ENCODE measurements at places on chromosomes 3 and 15.
A peak's percentile ranks its signal among the peaks of the same experiment; 100 is the strongest.

- DNase-seq = no peak
These were observed 38.1 kb downstream of the FOXL2 start for GRCh38 chr3:138908846-138909245.

DNA sequence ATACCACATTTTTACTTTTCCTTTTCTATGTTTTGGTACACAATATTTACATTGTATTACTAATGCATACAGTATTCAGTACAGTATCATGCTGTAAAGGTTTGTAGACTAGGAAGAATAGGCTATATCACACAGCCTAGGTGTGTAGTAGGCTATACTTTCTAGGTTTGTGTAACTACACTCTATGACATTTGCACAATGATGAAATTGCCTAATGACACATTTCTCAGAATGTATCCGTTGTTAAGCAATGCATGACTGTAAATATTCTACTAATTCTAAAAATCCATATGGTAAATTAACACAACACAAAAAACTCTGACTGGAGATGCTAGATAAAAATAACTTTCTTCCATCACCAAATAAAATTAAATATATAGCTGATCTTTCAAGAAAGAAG, 16.2 kb downstream of the NEDD4 start:
- DNase-seq = no peak

DNA sequence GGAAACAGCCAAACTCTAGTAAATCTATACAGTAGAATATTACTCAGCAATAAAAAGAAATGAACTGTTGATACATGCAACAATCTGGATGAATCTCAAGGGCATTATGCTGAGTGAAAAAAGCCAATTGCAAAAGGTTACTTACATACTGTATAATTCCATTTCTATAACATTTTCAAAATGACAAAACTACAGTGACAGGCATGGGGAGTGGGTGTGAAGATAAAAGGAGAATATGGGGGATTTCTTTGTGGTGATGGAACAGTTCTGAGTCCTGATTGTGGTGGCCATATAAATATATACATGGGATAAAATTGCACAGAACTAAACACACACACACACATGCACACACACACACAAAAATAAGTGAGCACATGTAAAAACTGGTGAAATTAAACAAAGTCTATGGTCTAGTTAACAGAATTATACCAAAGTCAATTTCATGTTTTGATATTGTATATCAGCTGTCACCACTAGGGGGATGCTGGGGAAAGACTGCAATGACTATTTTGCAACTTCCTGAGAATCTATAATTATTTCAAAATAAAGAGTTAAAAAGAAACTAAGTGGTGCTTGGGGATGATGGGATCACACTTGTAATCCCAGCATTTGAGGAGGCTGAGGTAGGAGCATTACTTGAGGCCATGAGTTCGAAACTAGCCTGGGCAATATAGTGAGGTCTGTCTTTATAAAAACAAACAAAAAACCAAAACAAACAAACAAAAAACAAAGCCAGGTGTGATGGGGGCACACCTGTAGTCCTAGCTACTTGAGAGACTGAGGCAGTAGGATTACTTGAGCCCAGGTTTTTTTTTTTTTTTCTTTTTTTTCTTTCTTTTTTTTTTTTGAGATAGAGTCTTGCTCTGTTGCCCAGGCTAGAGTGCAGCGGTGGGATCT, 66.0 kb downstream of the SPTSSB start:
- no peak for DNase-seq

- DNase-seq = no peak
These were observed 360.3 kb upstream of the NECTIN3 start for GRCh38 chr3:110711130-110711832.

DNA sequence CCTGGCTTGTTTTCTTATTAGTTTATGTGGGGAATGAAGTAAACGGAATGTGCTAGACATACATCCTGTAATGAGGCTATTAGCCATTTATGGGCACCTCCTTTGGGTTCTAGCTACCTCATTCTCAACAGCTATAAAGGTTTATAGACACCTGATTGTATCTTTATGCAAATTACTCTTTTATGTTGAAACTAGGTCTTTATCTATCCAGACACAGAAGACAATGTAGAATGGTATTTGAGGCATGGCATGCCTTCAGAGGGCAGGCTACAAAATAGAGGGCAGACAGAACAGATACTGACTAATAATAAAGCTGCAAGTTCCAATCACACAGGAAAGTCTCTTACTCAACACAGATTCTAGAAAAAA, 27.1 kb downstream of the TBC1D2B start:
- DNase-seq = no peak

DNA sequence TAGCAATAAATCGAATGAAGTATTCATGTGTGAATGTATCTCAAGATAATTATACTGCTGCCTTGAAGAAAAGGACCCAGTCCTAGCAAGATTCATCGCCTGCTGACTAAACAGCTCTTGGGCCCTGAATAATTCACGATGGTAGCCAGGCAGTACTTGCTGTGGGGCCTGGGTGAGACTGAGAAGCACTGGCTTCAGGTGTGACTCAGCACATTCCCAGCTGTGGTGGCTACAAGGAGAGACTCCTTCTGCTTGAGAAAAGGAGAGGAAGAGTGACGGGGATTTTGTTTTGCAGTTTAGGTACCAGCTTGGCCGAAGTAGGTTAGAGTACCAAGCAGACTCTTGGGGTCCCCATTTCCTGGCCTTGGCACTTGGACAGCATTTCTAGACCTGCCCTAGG, 47.6 kb upstream of the CD200R1L start:
- no peak for DNase-seq

DNA sequence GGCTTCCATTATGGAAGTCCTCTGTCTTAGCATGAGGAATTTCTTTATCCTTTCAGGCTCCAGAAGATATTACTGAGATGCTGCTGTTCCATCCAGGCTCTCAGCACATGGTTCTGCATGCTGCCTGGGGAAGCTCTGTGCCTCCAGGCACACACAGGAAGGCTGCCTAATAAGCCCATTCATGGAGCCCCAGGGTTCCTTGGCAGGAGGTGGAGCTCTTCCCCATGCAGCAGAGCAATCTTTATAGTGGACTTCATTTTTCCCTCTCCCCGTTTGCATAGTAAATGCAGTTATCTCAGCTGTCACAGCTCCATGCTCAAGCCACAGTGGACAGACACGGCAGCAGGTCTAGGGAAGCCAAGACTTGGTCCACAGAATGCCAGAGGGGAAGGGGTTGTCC, 57.6 kb downstream of the BOC start:
- no peak for DNase-seq

DNA sequence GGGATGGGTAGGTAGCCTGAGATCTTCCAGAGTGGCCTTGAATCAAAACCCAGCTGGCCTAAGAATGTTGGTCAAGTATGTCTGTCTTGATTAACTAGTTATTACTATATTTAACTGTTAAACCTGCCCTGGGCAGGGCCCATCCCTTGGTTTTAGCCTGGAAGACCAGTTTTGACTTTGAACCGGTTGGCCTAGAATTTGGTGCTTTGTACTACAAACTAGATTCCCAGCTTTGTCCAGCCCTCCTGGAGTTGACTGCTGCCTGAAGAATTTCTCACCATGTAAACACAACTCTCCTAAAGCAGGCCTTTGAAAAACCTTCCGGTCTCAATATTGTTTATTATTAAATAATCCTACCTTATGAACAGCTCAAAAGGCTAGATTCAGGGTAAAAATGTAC, 16.0 kb downstream of the C15orf62 start:
- DNase-seq = no peak

DNA sequence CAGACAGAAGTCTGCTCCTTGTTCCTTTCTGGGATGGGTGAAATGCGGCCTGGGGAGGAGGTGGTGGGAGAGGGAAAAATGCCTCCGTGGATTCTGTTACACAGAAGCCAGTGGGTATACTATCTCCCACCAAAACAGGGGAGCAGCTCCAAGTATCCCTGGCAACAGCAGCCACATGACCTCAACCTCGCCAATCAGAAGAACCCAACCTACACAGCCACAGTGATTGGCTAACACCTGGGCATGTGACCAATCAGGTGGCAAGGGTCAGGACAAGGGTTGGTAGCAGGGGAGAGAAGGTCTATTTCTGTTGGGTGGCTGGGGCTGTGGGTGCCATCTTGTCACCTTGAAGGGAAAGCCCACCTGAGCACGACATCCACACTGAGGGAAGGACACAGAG, 9.1 kb upstream of the ACAD9 start:
- no peak for DNase-seq

DNA sequence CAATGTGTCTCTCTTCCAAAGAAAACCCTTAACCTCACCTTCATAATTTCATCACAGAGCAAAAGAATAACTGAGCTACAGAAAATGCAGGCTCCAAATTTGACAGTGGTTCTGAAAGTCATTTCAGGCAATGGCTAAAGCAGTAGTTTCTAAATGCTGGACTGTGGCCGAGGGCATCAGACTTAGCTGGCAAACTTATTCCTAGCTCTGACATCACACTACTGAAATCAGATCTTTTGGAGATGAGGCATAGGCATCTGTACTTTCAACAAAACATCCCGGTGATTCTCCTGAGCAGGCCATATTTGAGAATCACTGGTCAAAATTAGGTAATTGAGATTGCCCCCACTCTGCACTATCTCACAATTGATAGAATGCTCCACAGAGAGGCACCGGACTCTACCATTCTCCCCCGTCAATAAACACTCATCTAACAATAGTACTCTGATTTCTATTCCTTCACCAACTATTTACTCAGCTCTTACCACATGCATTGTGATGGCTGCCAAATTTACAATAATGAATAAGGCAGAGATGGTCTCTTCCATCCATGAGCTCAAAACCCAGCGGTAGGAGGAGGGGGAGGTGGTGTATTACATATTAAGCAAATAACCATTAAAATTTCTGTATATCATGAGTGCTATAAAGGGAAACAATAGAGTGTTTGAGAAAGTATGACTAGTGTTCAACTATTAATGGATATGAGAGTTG, 57.3 kb upstream of the SPRED1 start:
- DNase-seq = no peak

DNA sequence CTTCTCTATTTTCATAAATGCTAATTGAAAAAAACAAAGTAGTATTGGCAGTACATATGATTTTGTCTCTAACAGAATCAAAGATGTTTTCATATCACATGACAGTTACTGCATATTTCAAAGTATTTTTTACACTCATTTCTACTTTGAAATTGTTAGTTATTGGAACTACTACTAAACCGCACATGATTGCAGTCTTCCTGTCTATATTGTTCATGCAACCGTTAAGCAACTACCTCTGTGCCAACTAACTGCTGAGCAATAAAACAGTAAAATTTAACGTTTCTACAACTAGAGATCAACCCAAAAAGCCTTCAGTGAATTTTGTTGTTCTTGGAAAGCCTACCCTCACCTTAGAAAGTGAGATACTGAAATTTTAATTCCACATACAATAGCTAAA, 64.2 kb downstream of the DMXL2 start:
- no peak for DNase-seq

DNA sequence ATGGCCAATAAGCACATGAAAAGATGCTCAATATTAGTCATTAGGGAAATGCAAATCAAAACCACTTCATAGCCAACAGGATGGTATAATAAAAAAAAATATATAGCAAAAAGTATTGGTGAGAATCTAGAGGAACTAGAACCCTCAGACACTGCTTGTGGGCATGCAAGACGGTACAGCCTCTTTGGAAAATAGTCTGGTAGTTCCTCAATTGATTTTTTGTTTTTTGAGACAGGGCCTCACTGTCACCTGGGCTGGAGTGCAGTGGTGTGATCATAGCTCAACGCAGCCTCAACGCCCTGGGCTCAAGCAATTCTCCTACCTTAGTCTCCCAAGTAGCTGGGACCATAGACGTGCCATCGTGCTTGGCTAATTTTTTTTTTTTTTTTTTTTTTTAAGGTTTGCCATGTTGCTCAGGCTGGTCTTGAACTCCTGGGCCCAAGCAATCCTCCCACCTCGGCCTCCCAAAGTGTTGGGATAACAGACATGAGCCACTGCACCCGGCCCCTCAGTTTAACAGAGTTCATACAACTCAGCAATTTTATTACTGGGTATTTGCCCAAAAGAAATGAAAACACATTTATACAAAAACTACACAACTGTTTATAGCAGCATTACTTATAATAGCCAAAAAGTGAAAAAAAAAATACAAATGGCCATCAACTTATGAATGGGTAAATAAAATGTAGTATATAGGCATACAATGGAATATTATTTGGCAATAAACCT, 5.1 kb downstream of the PRC1 start:
- no peak for DNase-seq

DNA sequence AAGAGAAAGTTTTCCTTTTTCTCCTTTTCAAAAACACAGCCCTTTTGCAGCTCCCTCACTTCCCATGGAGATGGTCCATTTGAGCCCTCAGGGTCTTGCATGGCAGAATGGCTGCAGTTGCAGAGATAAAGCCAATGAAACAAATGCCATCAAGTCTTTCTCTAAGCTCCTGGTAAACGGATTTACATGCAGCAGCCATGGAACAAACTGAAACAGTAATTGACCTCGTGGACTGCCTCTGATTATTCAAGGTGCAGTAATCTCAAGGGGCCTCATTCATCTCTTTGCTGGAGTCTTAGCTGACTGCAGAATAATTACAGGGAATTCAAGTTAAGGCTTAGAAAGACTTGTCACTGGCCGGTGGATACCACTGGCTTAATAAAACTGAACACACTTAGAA, 125.1 kb downstream of the SQOR start:
- DNase-seq = no peak

- DNase-seq = no peak
These were observed 221.8 kb downstream of the THRB start for GRCh38 chr3:24272875-24273274.

- no peak for DNase-seq
These were observed 17.5 kb upstream of the CFAP100 start for GRCh38 chr3:126377211-126377610.

GRCh38 chr3:15486020-15486419, 35.5 kb downstream of the COLQ start:
- DNase-seq = no peak

DNA sequence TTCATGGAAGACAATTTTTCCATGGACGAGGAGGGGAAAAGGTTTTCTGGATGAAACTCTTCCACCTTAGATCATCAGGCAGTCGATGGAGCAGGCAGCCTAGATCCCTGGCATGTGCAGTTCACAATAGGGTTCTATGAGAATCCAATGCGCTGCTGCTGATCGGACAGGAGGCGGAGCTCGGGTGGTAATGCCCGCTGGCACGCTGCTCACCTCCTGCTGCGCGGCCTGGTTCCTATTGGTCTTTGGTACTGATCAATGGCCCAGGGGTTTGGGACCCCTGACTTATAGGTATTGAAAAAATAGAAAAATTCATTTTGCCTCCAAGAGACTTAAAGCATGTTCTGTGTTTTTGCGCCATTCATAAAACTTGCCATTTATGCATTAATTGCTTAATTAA, 793.9 kb upstream of the NR2F2 start:
- DNase-seq = no peak

- no peak for DNase-seq
These were observed 230.4 kb upstream of the BHLHE40 start for GRCh38 chr3:4748701-4749378.

- no peak for DNase-seq
These were observed 53.1 kb upstream of the PARL start for GRCh38 chr3:183937601-183938286.

- no peak for DNase-seq
These were observed 798 bp downstream of the GCHFR start for GRCh38 chr15:40764629-40765103.

DNA sequence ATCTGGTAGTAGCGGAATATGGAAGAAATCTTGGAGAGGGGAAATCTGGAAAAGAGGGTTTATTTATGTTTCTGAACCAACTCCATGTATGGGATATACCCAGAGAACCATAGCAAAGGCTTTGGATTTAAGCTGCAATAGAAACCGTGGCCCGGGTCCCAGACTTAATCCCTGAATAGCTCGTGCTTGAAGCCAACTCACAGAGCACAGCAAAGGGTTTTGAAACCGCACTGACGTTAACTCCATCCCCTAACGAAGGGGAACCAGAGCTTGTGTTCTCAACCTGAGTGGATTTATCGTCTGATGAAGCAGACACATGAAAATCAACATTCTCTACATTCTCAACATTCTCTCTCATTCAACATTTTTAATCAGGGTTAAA, 154.6 kb downstream of the APBA2 start:
- DNase-seq = peak; percentile 32
